Right cardiac atrium (tissue), 5 donors: ENCODE measurements at places on chromosomes 11 and 22. TPM values are rescaled to one million over a fixed set of nuclear protein-coding genes. Genes with fewer than 3 reads are reported as not detected.
A peak's percentile ranks its signal among the peaks of the same experiment; 100 is the strongest.

GRCh38 chr11:43852057-43852636 lies 28.5 kb upstream of the ALKBH3 start:
- DNase-seq, result no peak

- no peak for DNase-seq
These were observed 42.3 kb downstream of the TRMU start for GRCh38 chr22:46377525-46378425.

DNA sequence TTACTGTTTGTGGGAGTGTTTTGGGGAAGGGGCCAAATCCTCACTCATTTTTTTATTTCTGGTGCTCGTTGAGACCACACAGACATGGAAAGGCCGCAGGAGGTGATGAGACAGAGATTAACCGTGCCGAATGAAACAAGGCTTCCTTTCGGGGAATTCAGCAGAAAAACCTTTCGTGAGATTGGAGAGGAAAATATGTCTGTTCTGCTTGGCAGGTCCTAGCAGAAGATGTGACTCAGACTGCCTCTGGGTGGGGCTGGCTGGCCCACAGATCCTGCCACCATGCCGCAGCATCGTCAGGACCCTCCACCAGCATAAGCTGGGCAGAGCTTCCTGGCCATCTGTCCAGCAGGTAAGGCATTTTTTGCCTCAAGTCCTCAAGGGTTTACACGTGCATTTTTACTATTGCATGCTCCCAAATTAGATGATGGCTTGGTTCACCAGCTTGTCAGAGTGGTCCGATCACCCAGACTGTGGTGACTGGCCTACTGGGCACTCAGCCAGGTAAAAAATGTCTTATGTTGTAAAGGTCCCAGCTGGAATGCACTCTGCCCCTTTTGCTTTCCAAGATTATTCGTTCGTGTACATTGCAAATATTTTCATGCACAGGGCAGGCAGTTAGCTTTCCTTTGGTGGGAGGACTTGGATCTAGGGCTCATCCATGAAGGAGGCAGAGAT lies 1.5 kb downstream of the DDB2 start:
- peak; percentile 62 for DNase-seq

DNA sequence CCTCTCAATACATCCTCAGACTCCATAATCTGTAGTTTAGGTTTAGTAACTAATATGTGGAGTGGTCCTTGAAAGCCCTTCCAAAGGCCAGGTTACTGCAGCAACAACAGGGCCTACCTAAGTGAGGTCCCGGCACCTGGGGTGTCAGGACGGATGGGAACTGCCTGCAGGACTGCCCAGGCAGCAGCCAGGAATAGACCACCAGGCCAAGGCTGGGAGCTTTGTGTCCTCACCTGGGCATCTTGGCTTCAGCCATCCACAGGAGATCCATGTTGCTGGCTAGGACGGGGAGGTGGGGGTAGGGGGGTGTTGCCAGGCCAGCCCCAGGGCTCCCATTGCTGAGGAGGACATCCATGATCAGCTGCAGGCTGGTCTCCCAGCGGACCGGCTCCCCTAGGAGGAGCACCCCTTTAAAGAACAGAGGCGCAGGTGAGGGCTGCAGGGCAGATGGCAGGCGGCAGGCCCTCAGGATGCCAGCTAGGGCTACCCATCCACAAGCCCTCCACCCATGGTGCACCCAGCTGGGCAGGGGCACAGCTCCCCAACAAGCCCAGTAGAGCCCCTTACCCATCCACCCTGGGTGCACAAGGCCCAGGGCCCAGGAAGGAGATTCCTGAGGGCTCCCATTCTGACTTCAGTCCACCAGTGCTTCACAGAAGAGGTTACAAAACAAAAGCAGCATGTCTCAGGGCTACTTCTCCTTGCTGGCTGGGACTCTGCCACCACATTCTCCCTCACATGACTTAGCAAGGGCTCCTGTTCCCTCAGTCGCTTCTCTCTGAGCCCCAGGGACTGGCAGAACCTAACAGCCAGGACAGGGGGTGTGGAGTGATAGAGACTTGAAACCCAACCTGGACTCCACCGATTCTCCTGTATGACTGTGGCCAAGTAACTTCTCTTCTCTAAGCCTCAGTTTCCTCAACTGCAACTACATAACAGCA lies 18.0 kb downstream of the HDHD5 start:
- no peak for DNase-seq

GRCh38 chr11:130202009-130202817 lies 42.6 kb downstream of the ST14 start:
- DNase-seq, result no peak

Gene GLB1L2
- polyA plus RNA-seq, result 0.61 TPM

DNA sequence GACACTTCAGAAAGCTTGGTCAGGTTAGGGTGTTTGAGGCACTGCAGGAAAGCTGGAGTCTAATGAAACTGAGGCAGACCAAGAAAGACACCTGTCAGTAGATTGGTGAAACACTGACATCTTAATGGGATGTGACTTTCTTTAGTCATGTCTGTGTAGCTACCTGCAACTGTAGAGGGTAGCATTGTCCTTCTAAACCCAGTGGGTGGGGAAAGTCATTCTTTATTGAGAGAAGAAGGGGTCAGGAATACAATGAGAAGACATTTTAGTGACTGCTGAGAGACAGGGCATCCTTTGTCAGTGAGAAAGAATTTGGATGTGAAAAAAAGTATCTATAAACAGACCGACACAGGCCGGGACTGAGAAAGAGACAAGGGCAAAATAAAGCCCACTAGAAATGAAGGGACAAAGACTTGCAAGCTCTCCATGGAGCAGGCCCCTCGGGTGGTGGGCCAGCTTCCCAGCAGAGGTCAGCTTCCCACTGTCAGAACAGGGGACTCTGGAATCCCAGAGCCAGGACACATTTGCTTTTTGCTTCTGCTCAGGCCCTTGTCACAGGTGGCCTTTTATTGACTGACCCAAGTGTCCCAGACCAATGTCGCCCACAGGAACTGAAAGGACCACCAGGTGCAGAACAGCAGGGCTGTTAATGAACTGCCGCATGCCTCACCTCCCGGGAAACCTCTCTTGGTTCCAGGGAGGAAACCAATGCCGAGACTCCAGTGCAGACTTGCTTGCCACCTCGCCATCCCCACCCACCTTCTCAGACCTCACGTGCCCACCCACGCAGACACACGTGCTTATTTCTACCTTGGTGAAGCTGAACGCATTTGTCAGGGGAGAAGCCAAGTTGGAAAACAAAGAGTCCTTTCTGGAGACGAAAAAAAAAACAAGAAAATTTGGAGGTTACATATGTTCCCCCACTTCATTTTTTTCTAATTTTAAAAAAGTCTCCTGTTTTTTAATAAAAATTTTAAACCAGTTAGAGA lies 212.8 kb downstream of the TENM4 start:
- no peak for DNase-seq

Gene ADAMTS8
- polyA plus RNA-seq, result 0.88 TPM

DNA sequence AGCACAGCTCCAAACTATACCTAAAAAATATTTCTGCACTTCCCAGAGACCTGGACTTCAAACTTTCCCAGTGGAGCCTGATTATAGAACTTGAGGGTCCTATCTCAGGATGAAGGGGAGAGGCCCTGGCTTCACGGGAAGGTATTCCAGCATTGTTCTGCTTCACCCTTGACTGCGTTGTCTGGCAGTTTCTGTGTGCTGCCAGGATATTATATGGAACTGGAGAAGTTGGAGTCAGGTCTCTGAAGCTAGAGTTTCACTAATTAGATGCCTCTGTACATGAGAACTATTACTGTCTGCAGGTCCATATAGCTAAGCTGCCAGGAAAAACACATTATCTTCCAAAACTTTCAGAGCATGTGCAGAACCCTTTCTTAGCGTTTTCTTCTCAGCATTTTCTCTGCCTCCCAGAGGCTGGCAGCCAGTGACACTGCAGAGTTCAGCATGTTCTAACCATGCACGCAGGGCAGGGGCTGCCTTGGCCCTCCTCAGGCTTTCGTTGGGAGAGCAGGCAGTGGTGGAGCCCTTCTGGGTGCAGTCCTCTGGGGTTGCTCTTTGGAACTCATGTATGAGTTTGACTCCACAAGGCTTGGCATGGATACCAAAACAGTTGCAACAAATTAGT lies 99.3 kb downstream of the CWC15 start:
- peak; percentile 68 for DNase-seq

Gene LSP1
- 11.7 TPM for polyA plus RNA-seq

DNA sequence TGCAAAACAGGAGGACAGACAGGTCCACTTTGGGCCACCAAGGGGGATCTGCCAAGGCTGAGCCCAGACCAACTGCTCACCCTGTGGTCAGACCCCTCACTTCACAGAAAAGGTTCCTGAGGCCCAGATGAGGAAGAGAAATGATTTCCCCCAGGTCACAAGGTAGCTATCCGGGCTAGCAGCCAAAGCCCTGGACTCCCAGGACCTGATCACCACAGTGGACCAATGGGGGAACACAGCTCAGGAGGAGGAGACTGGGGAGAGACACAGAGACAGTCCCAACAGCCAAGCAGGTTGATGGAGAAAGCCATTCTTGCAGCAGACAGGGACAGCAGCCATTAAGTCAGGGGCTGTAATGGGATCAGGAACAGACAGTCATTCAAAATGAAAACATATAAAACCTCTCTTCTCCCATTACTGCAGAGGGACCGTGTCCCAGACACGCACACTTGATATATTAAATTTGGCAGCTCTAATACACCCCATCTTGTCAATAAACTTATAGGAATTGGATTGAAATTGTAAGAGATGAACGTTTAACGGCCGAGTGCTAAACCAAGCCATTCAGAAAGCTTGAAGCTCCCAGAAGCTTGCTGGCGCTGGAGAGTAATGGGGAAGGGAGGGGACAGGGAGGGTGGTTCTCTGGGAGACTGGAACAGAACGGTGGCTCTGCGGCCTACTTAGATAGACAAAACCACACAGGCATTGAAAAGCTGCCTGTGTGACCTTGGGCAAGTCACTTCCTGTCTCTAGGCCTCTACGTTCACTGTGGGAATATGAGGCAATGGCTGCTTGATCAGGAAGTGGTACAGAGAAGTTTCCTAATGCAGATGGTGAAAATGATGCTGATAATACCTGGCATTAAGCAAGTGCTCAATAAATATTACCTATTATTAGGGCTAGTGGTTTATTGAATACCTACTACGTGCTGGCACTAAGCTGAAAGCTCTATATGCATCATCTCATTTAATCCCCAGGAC lies 16.0 kb downstream of the ZMAT5 start:
- no peak for DNase-seq

DNA sequence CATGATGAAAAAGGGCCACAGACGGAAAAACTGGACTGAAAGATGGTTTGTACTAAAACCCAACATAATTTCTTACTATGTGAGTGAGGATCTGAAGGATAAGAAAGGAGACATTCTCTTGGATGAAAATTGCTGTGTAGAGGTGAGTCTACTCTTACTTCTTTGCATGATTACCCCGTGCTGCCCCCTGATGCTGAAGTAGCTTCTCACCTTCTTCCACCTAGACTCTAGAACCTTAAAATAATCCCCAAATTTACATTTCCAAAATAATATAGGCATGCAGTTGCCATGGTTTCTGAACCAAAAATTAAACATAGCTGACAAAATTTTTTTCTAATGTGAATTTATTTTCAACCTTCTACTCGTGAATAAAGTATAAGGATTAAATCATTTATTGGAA lies 64.2 kb downstream of the SWAP70 start:
- no peak for DNase-seq

GRCh38 chr11:59918987-59919589 lies 19.1 kb upstream of the OOSP1 start:
- DNase-seq, result no peak

- no peak for DNase-seq
These were observed 354.1 kb downstream of the NTM start for GRCh38 chr11:131724436-131724975.

Gene MMP8
- 0.02 TPM for polyA plus RNA-seq

DNA sequence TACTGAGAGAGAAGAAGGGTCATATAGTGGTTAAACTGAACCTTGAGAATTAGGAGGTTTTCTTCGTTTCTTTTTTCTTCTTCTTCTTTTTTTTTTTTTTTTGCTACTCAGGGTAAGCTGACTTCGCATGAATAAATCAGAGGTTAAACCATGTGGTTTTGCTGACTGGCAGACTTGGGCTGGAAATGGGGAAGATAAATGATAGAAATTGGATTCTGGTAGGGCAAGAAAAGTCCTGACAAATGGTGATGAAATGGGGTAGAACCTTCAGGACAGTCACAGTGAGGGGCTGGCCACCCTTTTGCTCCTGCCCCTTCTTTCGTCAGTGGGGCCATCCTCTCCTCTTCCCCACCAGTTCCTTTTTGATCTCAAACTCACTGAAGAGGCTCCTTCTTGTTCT lies 1.6 kb upstream of the SWAP70 start:
- peak; percentile 16 for DNase-seq

GRCh38 chr22:39183991-39184585 lies 31.6 kb upstream of the CBX7 start:
- peak; percentile 88 for DNase-seq

- DNase-seq, result no peak
These were observed 1119.1 kb upstream of the TENM4 start for GRCh38 chr11:80559942-80560341.

GRCh38 chr11:65459552-65459951 lies 37.0 kb downstream of the NEAT1 start:
- DNase-seq, result peak; percentile 16

- no peak for DNase-seq
These were observed 16.5 kb downstream of the SCYL1 start for GRCh38 chr11:65541093-65541982.

- DNase-seq, result no peak
These were observed 41.4 kb upstream of the NFAM1 start for GRCh38 chr22:42473484-42474193.

Gene APOBEC3C
- 37.4 TPM for polyA plus RNA-seq

DNA sequence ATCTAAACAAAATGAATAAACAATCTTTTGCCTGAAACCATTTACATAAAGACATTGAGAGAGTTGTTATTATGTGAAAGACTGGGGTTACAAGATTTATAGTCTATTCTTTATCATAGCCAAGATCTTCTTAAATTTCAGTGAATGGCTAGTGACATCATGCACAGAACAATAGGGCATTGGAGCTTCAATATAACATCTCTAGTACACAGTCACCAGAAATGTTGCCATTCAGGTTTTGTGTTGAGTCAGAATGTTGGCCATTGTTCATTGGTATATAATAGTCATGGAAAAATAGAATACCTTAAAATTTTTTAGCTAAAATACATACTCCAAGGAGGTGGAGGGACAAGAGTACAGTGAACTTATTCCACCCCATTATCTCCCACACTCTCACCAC lies 44.3 kb downstream of the SLC5A12 start:
- DNase-seq, result no peak

Gene SEPTIN5
- polyA plus RNA-seq, result 243 TPM

DNA sequence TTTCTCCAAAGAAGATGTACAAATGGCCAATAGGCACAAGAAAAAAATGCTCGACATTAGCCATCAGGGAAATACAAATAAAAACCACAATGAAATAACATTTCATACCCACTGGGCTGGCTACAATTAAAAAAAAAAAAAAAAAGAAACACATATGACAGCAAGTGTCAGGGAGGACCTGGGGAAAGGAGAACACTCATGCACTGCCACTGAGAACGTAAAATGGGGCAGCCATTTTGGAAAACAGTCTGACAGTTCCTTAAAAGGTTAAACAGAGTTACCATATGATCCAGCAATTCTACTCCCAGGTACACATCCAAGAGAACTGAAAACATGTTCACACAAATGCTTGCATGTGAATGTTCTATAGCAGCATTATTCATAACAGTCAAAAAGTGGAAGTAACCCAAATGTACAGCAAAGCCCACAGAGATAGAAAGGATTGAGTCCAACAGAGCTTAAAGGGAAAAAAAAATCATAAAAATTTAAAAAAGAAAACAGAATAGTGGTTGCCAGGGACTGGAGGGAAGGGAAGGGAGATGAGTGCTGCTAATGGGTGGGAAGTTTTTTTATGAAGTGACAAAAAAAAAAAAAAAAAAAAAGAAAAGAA lies 48.4 kb upstream of the CYP2D6 start:
- no peak for DNase-seq
